Suppressor macrophage treated with lipopolysaccharide for 4 hours (primary cell): ENCODE measurements at places on chromosomes 16 and 17.

DNA sequence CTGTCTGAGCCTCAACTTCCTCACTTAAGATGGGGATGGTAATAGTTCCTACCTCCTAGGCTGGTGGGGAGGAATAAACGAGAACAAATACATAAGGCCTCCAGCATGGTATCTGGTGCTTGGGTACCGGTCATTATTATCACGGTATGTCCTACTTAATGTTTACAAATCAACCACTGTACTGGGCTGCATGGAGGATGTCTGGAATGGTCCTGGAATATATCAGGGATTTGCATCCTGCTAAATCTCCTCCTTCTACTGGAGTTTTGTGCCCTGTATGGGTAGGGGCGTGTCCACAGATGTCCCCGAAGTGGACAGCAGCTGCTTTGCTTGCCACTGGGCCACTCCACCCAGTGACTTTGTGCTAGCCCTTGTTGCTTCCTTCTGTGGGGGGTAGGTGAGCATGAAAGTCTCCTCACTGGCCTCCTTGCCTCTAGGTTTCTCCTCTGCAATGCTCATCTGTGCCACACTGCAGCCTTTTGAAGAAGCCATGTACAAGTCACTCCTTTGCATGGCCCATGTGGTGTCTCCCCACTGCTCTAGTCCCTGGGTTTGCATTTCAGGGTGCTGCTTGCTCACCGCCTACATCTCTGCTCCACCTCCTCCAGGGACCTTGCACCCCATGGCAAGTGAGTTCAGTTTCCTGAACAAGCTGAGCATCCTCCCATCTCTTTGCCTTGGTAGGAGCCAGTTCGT is 2.2 kb upstream of the CMIP start:
- DNase-seq = no peak

DNA sequence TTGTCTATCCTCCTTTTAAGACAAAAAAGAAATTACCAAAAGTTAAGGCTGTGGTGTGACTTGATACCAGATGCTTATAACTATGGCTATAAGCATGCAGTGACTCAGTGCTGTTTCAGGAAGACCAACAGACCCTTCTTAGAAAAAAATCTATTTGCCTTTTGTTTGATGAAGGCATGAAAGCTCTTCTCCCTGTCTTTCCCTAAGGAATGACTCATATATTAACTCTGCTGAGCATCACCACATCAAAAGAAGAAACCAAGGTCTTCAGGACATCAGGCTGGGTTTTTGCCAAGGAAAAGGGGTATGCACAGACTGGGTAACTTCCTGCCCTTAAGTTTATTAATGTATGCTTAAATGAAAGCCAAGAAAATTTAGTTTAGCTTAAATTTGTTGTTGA is 47.1 kb downstream of the VMP1 start:
- peak; percentile 81 for DNase-seq

DNA sequence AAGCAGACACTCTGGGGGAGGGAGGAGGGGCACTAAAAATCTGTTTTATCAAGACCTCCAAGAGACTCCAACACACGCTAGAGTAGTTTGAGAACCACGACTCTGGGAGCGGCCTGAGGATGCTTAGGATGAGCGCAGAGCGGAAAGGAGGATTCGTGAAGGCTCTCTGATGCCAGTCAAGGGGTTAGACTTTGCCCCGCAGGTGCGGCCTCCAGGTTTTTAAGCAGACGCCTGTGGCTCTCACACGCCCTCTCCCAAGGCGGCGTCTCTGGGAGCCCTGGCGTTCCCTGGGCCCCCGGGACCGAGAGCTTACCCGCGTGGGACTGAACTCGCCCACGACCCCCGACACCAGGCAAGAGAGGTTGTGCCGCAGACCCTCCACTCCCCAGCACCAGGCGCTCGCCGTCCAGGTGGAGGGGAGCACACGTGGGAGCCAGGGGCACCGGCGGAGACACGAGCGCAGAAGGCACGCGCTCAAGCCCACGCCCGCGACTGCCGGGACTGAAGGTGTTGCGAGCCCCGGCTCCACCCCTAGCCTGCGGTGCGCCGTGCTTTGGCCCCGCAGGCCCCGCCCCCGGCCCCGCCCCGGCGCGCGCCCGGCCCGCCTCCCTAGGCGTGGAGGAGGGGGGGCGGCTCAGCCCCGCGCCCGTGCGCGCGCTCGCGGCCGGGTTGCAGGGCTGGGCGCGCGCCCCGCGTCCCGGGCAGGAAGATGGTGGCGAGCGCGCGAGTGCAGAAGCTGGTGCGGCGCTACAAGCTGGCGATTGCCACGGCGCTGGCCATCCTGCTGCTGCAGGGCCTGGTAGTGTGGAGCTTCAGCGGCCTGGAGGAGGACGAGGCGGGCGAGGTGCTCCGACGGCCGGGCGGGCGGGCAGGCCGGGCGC is at the start of gene XYLT2:
XYLT2 (plus strand) TSS at position 695 of the 881 bp plus-strand sequence; CDS start at position 710, 15 bp downstream.
- peak; percentile 91 for DNase-seq

DNA sequence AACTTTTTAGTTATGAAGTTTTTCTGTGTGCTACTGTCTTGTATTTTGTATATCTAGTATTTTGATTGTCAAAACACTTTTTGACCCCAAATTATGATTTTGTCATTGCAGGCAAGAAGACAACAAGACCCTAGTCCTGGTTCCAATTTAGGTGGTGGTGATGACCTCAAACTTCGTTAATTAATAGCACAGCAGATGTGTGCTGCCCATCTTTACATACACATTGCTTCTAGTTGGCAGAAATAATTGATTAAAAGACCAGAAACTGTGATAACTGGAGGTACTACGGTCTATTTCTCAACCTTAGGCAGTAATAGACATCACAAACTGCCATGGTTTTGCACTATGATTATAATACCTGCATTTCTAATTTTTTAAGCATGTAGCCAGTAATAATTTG is 11.1 kb upstream of the PHAF1 start:
- no peak for DNase-seq

DNA sequence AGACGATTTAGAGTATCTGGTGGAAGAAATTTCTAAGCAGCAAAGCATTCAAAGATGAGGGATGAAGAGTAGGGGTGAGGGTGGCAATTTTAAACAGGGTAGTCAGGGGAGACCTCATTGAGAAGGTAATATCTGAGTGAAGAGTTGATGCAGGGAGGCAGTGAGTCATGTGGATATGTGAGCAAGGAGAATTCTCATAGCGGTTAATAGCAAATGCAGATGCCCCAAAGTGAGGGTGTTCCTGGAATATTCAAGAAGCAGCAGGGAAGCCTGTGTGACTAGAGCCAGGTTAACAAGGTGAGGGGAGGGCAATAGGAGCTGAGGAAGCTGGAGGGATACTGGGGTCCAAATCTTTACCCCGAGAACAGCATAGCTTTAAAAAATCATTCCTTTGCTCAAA is 114.3 kb downstream of the SPACA3 start:
- no peak for DNase-seq

DNA sequence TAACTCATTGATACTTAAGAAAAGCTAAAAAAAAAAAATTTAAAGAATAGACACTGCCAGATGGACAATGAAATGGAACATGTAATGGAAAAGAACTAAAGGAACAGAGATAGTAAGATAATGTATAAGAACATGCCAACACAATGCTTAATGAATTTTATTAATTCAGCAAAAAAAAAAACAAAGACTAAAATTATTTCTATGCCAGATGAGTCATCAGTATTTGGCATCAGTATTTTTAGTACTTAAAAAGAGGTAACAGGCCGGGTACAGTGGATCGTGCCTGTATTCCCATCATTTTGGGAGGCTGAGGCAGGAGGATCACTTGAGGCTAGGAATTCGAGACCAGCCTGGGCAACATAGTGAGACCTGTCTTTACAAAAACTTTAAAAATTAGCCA is 168.5 kb downstream of the CYB561 start:
- no peak for DNase-seq

GRCh38 chr17:74211912-74212208 is 1.5 kb upstream of the TTYH2 start:
- DNase-seq = no peak

- DNase-seq = no peak
These were observed 59.6 kb upstream of the CIBAR2 start for GRCh38 chr16:85171759-85172454.

- no peak for DNase-seq
These were observed 78.4 kb downstream of the RPH3AL start for GRCh38 chr17:273981-274832.

DNA sequence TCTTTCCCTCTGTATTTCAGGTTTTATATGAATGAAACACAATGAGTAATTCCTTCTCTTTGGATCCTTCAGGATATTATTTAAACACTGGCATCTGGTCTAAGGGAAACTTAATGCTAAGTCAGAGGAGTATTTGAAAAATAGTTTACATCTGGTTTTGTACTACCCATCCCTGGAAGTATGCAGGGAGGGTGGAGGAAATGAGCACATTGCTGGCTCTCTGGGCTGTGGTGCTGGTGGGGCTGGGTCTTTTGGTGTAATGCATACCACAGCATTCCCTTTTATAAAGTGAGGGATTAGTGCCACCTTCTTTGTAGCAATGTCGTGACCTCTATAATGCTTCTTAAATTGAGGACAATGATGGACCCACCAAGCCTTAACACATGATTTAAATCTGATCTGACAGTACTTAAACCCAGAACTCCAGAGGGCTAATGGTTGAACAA is 105.5 kb upstream of the AXIN2 start:
- no peak for DNase-seq

- no peak for DNase-seq
These were observed 37.7 kb downstream of the GINS2 start for GRCh38 chr16:85650844-85651628.

DNA sequence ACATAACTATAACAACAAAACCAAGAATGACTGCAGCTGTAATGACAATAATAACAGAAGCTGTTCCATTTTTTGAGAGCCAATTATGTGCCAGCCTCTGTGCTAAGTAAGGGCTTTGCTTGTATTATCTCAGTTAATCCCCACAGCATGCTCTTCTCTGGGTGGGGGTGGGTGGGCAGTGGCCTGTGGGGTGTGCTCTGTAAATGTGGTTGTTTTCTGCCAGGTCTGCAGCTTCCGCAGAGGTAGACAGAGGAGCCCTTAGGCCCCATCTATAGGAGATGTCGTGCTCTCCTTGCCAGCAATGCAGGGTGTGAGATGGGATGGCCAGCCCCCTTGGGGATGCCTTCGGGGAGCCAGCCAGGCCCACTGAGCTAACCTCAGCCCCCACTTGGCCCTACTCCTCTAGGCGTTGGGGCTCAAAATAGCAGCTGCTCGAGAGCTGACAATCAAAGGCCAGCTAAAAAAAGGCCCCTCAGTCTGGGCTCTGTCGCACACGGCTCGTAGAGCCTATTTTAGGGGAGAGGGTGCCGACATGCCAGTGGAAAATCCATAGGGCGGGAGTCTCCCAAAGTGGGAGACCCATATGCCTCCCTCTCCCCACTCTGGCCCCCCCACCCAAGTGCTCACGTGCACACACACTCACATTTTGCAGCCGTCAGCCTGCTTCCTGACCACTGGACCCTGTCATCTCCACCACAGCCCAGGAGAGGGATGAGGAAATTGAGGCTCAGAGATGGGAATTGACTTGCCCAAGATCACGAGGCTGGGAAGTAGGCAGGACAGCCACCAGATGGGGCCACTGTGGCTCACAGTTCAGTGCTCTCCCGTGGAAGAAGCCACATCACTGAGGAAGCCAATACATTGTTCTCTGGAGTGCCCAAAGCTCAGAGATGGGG is 15.8 kb downstream of the CDH16 start:
- no peak for DNase-seq

- no peak for DNase-seq
These were observed 75.4 kb downstream of the YPEL2 start for GRCh38 chr17:59406808-59407381.

- DNase-seq = no peak
These were observed 49.4 kb downstream of the ZZEF1 start for GRCh38 chr17:4093456-4093855.

GRCh38 chr16:78128913-78129312 is 29.5 kb downstream of the WWOX start:
- DNase-seq = no peak

GRCh38 chr16:3089717-3090592 is 9.1 kb downstream of the ZSCAN10 start:
- no peak for DNase-seq

DNA sequence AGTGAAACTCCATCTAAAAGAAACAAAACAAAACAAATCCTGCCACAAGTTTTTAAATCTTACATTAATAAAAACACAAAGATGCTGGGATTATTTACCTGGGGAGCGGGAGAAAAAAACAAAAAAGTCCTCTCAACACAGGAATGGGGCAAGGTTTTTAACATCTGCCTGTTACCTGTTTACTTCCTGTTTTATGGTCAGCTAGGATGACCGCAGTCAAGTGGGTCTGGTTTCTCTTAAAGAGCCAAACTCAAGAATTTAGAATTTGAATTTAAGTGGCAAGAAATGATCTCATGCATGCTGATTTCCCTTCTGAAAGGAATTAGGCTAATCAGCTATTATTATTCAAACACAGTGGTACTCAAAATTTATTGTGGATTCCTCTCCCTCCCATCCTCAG is 39.7 kb upstream of the TBC1D3K start:
- DNase-seq = no peak

- no peak for DNase-seq
These were observed 69.0 kb downstream of the MRM3 start for GRCh38 chr17:850851-851763.

- DNase-seq = no peak
These were observed 192.3 kb upstream of the MAF start for GRCh38 chr16:79792664-79793351.

DNA sequence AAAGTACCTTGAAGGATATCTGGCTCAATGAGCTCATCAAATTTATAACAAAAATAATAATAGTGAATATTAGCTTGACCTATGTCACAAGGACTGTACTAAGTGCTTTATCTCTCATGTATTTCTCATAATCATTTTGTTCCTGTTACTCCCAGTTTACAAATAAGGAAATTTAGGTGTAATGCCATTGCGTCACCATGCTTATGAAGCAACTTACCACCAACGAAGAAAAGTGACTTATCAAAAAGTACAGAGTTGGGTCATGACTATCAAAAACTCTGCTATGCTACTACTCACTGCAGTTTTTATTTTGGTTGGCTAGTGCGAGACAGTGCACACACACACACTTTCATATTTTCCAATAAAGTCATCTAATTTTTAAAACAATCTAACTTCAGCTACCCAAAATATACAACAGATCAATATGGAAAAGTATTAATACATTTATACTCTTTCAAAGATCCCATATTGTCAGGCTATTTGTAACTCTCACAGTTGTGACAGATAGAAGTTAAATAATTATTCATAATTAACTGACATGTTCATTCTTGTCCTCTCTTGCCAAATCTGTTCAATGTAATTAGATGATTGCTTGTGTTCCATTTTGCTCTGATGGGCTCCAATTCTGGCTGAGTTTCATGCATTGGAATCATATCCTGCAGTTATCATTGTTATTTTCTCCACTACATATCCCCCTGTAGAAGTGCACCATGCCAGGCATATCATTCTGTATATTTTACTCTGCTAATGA is 119.4 kb downstream of the KCNJ2 start:
- peak; percentile 94 for DNase-seq
